ENCODE measurements at places on chromosomes 5 and 9.

GRCh38 chr9:5470122-5470521 is 19.8 kb downstream of the CD274 start:
- DNase-seq, result no peak

DNA sequence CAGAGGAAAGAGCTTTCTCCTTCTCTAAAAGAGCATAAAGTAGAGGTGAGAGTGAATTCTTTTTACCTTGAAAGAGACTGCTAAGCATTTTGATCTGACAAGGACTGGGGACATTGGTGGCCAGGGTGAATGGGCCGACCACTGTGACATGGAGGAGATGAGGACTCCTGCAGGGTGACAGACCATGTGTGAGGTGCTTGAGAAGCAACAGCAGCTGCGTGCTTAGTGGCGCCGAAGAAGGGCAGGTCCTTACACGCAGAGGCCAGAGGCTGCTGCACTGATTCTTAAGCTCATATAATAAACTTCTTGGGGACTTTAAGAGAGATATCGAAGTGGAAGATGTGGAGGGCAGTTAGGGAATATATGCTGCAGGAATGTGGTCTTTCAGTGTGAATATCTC is 8.7 kb upstream of the JAKMIP2 start:
- no peak for DNase-seq

DNA sequence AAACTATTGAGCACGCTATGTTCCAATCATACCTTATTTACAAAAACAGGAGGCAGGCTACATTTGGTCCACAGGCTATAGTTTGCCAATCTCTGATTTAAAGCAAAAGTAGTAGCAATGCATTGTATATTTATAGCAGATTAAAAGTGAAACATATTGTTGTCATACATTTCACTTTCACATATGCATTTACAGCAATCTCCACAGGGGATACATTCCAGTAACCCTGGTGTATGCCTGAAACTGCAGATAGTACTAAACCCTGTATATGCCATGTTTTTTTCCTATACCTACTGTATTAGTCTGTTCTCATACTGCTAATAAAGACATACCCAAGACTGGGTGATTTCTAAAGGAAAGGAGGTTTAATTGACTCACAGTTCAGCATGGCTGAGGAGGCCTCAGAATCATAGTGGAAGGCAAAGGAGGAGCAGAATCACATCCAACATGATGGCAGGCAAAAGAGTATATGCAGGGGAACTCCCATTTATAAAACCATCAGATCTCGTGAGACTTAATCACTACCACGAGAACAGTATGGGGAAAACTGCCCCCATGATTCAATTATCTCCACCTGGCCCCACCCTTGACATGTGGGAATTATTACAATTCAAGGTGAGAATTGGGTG is 5.9 kb upstream of the CSF1R start:
- no peak for DNase-seq

DNA sequence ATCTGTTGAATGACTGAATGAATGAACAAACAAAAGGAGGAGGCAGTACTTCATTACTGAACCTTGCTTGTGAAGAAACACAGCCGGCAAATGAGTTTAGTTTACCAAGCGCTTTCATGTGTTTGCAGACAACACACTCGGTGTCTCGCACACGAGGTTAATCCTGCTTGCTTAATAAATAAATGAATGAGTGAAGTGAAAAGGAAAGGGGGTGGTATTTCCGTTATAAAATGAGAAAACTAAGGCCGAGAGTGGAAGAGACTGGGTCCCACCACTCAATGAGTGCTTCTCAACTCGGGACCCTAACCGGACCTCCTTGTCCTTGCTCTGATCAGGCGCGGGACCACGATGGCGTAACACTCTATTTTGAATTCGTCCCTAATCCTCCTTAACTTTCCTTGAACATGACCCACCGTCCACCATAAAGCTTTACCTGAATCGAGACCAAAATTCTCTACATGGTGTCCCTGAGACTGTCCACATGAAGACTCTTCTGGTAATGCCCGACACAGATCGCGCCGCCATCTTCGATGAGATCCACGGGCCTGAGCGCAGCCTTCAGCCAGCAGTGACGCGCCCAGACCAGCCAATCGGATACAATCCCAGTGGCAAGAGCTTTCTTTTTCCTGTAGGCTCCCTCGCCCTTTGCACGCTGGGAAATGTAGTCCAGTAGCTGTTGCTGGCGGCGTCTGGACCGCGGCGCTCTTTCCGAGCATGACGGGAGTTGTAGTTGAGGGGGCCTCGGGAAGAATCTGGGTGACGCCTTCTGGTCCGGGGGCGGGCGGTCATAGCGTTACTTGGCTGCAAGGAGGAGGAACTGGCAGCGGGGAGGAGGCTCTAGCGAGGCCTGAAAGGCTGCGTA is at the start of the genes MRPL50 and ZNF189:
Gene MRPL50 (minus strand): TSS at position 551 of the 862 bp plus-strand sequence. CDS start 26 bp downstream, at position 525.
Gene ZNF189 (plus strand): TSS at position 784 of the 862 bp plus-strand sequence. CDS start 306 bp downstream, outside the sequence.
- peak; percentile 98 for DNase-seq

DNA sequence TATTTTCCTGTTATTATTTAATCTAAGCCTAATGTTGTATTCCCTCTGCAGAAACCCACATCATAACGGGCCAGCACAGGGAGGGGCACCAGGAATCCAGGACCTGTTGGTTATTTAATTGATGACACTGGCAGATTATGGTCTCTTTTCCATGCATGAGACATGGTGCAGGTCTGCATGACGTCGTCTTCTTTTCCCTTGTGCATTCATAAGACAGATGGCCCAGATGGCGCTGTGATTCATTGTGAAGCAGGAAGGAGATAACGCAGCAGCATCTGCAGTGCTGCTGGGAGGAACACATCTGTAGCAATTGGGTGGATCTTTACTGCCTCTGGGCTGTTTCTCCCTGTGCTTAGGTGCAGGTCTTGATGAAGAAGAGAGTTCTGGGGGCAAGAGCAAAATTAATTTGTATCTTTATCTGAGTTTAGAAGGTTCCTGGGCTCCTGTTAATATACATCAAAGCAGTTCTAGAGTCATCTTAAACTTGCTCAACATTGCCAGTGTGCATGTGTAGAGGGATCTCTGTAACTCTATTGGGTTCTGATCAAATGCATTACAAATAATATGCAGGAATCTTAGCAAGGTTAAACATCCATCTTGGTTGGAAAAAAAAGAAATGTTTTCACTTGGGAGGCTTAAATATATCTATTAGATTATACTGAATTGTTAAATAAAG is 176.1 kb downstream of the PCSK1 start:
- no peak for DNase-seq

- DNase-seq, result no peak
These were observed 265.2 kb upstream of the RASA1 start for GRCh38 chr5:87002485-87002884.

DNA sequence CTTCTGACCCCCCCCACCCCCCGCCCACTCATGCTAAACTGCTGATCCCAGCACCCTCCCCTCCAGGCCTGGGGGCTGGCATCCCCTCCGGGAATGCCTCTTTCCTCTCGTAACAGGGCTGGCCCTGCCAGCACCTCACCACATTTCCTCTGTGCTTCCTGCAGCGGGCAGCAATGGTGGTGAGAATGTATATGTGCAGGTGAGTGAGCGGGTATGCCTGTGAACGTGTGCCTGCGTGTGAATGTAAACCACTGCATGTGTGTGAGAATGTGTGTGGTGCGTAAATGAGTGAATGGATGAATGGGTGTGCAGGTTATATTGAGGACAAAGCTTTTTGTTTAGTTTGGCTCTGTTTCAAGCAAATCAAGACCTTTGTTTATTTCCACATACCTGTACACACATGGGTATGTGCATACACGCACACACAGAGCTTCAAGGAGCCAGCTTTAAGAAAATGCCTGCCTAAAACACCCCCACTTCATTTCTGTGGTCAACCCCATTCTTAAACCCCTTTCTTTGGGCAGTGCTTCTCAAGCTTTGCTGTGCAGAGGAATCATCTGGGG is 95.7 kb upstream of the SHB start:
- DNase-seq, result no peak

- DNase-seq, result no peak
These were observed 51.7 kb downstream of the RXRA start for GRCh38 chr9:134377976-134378375.

DNA sequence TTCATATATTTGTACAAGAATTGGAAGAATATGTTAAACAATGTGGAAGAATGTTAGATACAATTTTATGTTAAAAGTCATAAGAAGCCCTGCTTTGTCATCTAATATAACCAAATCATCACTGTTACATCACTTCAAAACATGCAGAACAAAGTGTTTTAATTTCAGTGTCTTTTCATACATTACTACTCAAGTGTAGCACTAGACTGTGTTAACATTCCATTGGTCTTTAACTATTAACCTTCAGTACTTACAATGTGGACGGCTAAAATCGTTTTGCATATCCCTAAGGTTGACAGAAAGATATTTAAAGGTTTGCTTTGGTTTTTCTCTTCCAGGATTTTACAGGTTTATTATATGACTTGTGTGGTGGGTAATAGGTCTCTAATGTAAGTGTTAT is 50.9 kb downstream of the VCAN start:
- no peak for DNase-seq

DNA sequence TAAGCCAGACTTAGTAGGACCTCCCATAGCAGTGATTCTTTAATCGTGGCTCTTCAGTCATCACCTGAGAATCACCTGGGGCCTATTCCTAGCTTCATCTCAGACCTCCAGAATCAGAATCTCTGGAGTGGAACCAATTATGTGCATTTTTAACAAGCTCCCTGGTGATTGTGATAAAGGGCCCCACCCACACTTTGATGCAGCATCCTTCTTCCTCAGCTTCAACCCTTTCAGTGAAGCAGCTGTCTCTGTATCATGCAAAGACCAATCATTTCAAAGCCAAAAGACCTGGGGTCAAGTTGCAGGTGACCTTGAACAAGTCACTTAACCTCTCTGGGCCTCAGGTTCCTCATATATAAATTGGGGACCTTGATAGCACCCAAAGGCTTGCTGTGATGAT is 17.1 kb downstream of the FBXO10 start:
- no peak for DNase-seq

GRCh38 chr9:99445371-99445891 is 223.3 kb downstream of the SEC61B start:
- DNase-seq, result no peak

GRCh38 chr9:135309763-135310125 is 169.8 kb upstream of the PPP1R26 start:
- DNase-seq, result no peak

- no peak for DNase-seq
These were observed 97.1 kb downstream of the NRG2 start for GRCh38 chr5:139946006-139946405.

DNA sequence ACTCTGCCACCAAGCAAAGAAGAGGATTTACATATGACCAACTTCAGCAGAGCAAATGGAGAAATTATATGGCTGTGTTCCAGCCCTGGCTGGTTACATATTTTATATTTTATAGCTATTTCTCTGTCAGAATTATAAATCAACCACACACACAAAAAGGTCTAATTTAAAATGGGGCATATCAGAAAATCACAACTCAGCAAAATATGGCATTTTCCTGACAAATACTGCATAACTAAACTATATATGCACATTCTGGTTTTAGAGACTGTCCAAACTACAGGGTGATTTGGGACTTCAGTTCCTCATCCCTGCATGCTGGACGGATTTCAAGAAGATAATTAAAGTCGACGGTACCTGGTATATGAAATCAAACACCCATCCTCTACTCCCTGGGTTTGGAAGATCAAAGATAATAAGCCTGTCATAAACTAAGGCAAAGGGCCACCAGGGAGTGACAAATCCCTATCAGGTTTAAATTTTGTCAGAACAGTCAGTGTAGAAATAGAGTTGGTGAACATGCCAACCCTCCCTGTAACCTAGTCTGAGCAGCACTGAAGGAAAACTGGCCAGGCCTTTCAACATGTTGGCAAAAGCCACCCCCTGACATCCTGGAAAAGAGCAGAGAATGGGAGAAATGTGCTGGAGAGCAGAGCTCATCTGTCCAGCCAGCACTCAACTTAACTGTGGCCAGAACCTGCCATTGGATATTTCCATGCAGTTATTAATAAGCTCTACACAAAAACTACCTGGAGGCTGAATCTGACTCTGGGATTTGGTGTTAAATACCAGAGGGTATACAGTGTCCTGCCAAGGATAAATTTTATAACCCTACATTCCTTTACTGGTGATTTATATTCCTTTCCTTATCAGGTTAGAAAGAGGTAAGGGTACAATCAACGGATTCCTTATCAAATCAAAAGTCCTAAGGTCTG is 235.7 kb downstream of the ENC1 start:
- DNase-seq, result no peak

GRCh38 chr5:175842506-175842905 is 28.9 kb upstream of the CPLX2 start:
- no peak for DNase-seq

- no peak for DNase-seq
These were observed 94.1 kb downstream of the SUSD1 start for GRCh38 chr9:112080831-112081542.

DNA sequence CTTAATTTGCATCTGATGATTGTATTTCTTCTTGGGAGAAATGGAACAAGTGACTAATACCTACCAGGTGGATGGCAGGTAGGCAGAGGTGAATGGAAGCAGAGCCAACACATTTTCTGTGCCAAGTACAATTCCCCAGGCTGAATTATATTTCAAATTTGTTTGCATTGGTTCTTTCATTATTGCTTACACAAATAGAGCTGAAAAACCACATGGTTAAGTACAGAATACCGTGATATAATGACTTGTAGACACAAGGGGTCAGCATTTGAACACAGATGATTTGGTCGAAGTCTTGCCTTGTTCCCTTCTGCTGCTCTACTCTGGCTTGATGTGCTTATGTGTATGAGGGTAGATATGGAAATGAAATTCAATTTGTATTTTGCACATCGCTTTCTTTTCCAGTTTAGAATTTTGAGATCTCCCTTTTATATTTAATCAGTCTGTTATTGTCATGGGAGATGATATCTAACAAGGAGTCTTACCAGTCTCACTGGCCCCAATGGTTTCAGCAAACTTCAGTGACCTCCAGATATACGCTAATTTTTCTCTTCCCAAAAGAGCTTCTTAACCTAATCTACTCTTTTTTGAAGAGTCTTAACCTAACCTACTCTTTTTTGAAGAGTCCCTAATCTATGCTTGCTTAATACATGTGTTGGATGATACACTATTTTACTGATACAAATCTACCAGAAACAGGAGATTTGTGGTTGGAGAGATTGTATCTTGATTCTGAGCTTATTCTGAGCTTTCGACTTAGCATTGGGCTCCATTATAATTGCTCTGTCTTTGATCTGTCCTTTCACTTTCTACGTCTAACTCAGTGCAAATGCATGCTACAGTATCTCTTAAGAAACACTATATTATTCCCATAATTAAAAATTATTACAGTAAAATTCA is 88.1 kb downstream of the PCSK1 start:
- DNase-seq, result peak; percentile 59

GRCh38 chr5:134590992-134591659 is 41.5 kb downstream of the SAR1B start:
- no peak for DNase-seq

DNA sequence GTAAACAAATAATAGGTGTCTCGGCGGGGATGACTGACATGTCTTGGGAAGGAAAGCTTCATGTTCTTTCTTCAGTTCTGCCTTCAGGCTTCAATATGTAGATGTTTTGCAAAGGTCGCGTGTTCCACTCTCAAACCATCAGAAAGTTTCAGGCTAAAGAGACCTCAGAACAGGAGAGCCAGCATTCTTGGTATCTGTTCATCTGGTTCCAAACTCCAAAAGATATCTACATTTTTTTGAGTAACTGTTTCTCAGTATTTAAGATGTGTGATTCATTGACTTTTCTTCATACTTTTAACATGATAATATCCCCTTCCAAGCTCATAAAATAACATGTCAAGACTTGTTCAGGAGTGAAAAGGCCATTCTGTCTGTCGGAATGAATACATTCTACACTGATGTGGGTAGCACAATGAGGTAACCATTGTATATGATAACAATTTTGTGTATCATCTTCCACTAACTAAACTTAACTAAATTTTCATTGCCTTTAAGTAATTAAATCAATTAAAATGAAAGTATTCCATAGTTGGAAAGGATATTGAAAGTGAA is 183.6 kb downstream of the CFAP90 start:
- DNase-seq, result no peak

Data from CD4-positive, alpha-beta T cell treated with Interleukin-4 for 4 hours (primary cell).